Occipital lobe (tissue), 3 donors: ENCODE measurements at places on chromosomes 6 and 20. TPM values are rescaled to one million over a fixed set of nuclear protein-coding genes. Genes with fewer than 3 reads are reported as not detected.

DNA sequence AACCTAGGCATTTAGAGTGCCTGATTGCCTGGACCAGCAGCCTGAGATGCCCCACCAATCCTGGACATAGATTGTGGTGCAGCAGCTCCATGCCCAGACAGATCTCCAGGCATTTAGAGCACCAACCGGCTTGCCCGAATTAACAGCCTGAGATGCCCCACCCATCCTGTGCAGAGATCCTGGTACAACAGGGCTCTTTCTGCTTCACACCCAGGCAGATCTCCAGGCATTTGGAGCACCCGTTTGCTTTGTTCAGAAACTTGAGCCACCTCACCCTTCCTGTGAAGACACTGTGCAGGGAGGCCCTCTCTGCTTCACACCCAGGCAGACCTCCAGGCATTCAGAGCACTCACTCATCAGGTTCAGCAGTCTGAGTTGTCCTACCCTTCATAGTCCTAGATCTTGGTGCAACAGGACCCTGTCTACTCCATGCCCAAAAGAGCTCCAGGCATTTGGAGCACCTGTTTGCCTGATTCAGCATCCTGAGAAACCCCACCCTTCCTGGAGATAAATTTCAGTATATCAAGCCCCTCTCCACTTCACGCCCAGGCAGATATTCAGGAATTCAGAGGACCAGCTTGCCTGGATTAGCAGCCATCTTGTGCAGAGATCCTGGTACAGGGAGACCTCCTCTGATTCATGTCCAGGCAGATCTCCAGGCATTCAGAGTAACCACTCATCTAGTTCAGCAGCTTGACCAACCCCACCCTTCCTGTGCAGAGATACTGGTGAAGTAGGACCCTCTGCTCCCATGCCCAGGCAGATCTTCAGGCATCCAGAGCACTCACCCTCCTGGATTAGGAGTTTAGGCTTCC is 189.2 kb upstream of the FERMT1 start:
- DNase-seq, result no peak

GRCh38 chr6:154705471-154706113 is 27.6 kb upstream of the SCAF8 start:
- DNase-seq, result no peak

- DNase-seq, result no peak
Observed at GRCh38 chr6:133918208-133918930, 29.5 kb downstream of the TCF21 start.

GRCh38 chr6:150588888-150589499 is 10.7 kb upstream of the PLEKHG1 start:
- DNase-seq, result no peak

- DNase-seq, result no peak
Observed at GRCh38 chr6:78300885-78301284, 566.5 kb upstream of the IRAK1BP1 start.

DNA sequence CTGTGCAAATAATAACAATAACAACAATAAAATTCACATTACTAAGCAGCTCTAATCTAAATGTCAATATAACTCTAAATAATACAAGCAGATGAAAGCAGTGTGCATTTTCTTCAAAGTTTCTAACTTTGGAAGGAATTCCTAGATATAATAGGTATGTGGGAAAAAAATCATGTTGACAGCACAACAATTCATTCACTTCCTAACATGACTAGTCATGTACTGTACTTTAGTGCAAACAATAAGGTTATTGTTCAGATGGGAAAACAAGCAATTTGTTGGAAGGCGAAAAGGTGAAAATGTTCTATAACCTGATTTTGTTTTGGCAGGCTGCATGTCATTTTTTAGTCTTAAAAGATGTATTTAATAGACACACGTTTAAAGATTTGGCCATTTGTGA is 484.3 kb upstream of the JAG1 start:
- DNase-seq, result no peak

DNA sequence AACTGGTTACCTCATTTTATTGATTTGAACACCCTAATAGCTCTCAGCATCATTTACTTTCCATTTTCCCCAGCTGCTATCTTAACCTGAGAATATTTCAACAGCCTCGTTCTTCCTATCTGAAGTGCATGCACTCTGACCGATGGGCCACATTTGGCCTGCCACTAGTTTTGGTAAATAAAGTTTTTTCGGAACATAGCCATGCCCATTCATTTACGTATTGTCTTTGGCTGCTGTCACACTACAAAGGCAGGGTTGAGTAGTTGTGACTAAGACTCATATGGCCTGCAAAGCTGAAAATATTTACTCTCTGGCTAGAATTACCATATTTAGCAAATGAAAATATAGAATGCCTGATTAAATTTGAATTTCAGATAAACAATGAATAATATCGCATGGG is 10.8 kb downstream of the ADGRF4 start:
- DNase-seq, result no peak

- no peak for DNase-seq
Observed at GRCh38 chr6:137919837-137920730, 53.0 kb downstream of the TNFAIP3 start.

GRCh38 chr6:114611696-114612095 is 268.9 kb upstream of the HS3ST5 start:
- DNase-seq, result no peak

DNA sequence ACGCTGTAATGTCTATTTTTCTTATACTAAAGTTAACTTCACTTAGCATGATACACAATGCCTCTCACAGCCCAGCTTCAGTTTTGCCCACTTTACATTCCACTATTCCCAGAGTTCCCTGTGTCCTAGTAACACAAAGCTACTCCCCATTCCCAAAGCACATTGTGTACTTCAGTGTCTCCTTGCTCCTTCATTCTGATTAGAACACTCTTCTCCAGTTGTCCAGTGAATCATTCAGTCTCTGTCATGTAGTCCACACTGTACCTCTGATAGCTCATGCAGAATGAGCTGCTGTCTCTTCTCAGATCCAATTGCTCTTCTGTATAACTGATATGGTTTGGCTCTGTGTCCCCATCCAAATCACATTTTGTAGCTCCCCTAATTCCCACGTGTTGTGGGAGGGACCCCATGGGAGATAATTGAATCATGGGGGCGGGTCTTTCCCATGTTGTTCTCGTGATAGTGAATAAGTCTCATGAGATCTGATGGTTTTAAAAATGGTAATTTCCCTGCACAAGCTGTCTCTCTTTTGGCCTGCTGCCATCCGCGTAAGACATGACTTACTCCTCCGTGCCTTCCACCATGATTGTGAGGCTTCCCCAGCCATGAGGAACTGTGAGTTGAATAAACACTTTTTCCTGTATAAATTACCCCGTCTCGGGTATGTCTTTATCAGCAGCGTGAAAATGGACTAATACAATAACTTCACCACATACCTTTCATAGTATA is 2.1 kb upstream of the TMX4 start:
- DNase-seq, result no peak

Gene LIME1
- 1.7 TPM for total RNA-seq

DNA sequence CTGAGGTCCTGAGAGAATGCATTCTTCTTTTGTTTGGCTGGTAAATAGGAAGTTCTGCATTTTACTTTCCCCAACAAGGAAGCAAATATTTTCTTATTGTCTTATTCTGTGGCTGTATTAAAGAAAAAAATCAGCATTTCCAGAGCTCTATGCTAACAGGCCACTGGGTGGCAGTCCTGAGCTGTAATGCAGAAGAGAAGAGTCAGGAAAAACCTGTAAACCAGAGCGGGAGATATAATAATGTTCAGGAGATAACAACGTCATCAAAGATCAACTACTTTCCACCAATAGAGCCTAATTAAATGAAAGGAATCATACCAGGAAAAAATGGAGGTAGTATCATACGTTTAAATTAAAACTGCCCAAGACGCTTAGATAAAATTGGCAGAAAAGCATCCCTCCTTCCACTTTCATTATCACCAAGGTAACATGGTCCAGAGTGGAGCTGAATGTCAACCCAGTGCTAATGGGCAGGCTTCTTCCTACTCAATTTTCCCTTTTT is 55.6 kb upstream of the CARMIL1 start:
- DNase-seq, result peak; percentile 22

GRCh38 chr6:63553208-63553607 is 19.1 kb upstream of the LOC128125822 start:
- no peak for DNase-seq

DNA sequence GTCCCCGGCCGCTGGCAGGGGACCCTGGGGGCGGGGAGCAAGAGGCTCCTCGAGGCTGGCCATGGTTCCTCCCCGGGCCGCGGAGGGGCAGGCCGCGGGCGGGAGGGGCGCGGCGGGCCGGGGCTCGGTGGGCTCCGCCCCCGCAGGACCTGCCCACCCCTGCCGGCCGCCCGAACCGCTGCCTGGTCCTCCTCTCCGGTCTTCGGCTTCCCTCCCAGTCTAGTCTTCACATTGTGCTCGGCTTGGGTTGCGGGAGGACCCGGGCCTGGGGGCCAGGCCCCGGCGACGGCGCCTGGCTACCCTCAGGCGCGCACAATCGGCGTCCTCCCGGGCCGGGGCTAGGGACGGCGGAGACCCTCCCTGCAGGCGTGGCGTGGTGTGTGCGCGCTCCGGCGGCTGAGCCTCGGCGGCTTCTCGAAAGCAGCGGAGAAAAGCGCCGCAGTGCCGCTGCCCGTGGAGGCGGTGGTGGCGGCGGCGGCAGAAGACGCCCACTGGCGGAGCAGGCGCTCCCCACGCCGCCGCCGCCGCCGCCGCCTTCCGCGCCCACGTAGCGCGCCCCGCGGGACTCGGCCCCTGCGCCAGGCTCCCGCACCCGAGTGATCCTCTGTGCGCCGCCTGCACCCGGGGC is at the start of gene PDE10A:
Gene PDE10A, minus strand, starts transcription at position 493 of the 628 bp plus-strand sequence. Its CDS starts 430 bp downstream, at position 63.
- DNase-seq, result no peak

DNA sequence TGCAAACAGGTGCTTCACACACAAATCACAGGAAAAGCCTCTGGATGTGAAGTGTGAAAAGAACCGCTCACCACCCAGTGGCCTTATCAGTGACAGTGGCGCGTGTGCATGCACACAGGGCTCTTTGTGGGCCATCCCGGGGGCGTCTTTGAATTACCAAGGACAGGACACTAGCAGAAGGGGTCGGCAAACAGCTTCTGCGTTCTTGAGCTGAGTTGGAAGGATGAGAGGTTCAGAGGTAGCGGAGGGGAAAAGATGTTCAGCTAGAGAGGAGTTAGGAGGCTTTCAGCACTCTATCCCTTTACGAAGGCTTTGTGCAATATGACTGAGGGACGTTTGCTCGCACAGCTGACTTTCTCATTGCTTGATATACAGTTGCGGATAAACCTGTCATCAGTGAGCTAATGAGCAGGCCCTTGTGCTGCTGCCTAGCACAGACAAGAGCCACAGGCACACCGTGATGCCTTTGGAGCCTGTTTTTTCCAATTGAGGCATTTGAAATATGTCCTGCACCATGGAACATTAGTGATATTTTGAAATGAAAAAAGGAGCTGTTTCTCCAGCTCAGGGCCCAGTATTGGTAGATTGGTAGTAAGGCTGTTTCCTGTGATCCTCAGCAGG is 83.1 kb downstream of the IYD start:
- DNase-seq, result no peak

DNA sequence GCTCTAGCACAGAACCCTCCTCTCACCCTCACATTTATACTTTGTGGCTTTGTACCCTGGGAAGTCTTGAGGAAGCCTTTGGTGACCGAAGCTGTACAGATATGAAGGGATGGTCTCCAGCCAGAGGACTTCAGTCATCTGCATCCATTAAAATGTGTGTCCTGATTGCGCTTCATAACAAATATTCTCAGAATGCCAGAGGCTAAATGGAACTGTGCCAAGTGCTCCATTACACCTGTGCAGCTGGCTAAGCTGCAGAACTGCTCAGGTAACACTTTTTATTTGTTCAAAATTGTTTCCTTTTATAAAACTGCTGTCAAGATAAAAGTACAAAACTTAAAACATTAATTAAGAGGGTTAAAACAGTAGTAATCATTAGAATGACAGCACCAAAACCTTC is 22.3 kb downstream of the TPBG start:
- no peak for DNase-seq

Gene TGM6
- not detected for total RNA-seq

DNA sequence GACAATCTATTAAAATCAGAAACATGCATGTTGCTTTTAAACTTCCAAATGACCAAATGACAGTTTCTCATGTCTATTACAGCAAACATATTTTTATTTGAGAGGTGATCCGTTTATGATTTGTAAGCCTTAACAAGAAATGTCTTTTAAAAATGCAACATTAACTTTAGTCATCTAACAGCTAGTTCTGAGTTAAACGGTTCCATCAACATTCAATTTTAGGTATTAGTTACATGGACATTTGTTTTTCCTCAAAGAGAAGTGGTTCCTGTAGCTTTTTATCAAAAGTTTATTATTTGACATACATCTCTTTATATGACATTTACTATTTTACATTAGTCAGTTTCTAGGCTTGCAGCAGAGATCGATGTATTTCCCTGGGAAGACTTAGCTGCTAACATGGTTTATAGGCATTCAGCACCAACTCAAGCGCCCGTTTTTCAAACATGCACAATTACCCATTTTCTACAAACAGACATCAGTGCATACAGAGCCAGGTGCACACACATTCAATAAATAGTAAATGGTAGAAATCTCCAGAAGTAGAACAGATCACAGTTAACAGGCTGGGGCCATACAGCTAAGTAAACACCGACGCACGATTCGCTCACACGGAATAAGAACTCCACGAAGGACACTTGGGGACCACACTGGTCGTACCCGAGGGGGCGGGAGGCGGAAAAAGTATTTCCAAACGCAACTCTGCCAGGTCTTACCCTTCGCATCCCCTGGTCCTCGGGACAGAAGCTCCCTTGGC is 882 bp downstream of the CNR1 start:
- DNase-seq, result no peak

Gene FGD2
- 2.0 TPM for total RNA-seq

Gene HSPA12B
- 1.7 TPM for total RNA-seq

- no peak for DNase-seq
Observed at GRCh38 chr6:44734886-44735629, 347.6 kb downstream of the CDC5L start.

- DNase-seq, result no peak
Observed at GRCh38 chr6:160959726-160960435, 31.7 kb upstream of the MAP3K4 start.

DNA sequence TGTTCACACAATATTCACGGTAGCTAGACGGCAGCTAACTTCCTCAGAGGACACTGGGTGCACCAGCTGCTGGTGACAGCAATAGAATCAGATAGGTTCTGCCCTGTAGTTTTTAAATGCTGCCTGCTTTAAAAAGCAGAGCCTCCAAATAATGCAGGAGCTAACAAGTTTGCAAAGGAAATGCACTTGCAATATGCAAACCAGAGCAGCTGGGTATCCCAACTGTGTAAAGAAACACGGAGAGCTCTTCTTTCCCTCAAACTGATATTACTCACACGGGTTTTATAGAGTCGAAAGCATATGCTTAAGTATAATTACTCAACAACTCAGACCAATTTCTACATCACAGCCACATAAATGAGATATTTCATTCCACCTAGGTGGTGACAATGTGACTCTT is 432.7 kb downstream of the TFAP2A start:
- no peak for DNase-seq
